ENCODE measurements at places on chromosomes 1 and 21.

- DNase-seq: no peak
These were observed 6.8 kb downstream of the PSMB4 start for GRCh38 chr1:151406176-151406575.

GRCh38 chr1:59885160-59885832 lies 41.3 kb downstream of the CYP2J2 start:
- no peak for DNase-seq

DNA sequence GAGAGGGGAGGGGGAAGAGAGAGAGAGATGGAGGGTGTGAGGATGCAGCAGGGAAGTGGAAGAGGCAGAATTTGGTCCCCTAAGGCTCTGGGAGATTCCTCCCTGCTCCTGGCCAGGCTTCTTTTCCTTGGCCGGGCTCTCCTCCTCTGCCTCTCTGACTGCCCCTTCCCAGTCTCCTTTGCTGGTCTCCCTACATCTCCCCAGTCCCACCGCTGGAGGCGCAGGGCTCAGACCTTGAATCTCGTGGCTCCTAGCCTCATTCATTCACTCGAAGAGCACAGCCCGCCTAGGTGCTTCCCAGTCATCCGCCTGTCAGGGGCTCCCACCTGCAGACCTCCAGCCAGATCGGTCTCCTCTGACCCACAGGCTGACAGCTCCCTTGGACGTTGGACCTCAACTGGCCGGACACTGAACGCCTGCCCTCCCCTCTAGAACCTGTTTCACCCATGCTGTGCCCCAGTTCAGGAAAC lies 76.5 kb downstream of the VWA5B1 start:
- DNase-seq: no peak

DNA sequence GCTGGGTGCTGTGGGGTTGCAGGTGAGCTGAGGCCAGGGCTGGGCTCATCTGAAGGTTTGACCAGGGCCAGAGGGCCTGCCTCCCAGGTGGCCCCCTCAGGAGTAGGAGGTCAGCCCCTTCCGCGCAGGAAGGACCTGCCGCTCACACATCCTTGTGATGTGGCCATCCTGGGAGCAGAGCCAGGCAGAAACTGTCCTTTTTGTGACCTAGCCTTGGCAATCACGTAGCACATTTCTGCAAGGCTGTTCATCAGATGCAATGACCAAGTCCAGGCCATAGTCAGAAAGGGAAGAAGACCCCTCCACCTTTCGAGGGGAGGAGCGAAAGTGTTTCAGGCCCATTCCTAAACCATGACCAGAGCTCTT lies 55.5 kb upstream of the TRAPPC10 start:
- no peak for DNase-seq

GRCh38 chr1:61004262-61005003 lies 77.9 kb upstream of the NFIA start:
- DNase-seq: no peak

DNA sequence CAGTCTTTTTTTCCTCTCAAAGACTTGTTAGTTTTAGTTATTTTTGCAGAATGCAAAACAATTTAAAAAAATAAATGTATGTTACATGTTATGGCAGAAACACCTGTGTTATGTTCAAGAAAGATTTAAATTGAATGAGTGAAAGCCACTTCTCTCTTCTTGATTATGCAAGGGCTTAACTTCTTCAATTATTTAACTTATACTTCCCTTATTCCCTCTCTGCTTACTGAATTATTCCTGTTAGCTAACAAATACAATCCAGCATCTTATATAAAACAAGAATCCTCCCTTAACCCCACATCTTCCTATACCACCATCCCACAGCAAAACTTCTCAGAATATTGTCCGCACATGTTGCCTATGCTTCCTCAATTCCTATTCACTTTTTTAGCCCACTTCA lies 10.7 kb upstream of the FCER1A start:
- DNase-seq: no peak
